ENCODE measurements at places on chromosomes 5 and 9.

- no peak for DNase-seq
Measured at GRCh38 chr9:35729101-35729500, 2.9 kb downstream of the TLN1 start.

DNA sequence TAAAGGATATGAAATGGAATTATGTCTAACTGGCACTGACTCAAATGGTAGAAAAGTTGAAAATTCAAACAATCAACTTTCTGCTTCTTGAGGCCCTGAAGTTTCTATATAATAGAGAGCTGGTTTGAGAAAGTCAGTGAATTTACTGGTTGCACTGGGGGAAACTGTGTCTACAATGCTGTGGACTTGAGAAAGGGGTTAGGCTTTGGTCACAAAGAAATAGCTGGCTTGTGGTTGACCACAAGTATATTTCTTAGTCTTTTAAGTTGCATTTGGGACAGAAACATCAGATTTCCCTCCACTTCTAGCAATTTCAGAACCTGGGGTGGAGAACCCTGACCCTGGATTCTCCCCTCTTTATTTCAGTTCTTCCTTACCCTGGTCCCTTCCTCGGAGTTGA, 192.6 kb upstream of the ACTBL2 start:
- peak; percentile 62 for DNase-seq

- no peak for DNase-seq
Measured at GRCh38 chr5:171680485-171680884, 105.1 kb upstream of the SMIM23 start.

GRCh38 chr5:131511934-131512333, 123.1 kb downstream of the RAPGEF6 start:
- DNase-seq: no peak

DNA sequence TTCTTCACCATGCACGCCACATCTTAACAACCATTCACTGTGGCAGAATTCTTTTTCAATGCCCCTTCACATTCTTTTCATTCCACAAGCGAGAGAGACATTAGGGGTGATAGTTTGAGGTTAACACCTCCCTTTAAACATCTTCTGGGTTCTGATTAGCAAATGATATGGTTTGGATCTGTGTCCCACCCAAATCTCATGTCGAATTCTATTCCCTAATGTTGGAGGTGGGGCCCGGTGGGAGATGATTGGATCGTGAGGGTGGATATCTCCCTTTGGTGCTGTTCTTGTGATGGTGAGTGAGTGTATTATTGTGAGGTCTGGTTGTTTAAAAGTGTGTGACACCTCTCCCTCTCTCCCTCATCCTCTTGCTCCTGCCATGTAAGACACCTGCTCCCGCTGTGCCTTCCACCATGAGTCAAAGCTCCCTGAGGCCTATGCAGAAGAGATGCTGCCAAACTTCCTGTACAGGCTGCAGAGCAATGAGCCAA, 46.1 kb upstream of the RAI14 start:
- peak; percentile 69 for DNase-seq

DNA sequence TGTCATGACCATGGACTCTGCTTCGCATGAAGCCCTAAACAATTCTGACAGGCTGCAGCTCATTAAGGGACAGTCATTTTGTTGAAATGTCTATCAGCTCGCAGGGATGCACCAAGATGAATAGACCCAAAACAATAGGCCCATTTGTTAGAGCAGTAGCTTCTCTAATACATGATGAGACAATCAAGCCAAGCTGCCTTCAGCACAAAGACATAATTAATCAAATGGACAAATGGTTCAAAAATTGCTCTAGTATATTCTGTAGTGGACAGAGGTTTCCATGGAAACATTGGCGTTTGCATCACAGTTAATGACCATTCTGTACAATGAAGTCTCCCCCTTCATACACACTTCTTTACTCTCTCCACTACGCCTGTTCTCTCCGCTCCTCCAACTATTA, 274.6 kb downstream of the ANXA1 start:
- DNase-seq: no peak

All from astrocyte of the spinal cord (primary cell).